ENCODE measurements at places on chromosomes 3 and 15.

- DNase-seq: no peak
Measured at GRCh38 chr15:69767191-69767590, 314.6 kb downstream of the RPLP1 start.

- DNase-seq: no peak
Measured at GRCh38 chr15:92833106-92833433, 67.1 kb upstream of the CHD2 start.

DNA sequence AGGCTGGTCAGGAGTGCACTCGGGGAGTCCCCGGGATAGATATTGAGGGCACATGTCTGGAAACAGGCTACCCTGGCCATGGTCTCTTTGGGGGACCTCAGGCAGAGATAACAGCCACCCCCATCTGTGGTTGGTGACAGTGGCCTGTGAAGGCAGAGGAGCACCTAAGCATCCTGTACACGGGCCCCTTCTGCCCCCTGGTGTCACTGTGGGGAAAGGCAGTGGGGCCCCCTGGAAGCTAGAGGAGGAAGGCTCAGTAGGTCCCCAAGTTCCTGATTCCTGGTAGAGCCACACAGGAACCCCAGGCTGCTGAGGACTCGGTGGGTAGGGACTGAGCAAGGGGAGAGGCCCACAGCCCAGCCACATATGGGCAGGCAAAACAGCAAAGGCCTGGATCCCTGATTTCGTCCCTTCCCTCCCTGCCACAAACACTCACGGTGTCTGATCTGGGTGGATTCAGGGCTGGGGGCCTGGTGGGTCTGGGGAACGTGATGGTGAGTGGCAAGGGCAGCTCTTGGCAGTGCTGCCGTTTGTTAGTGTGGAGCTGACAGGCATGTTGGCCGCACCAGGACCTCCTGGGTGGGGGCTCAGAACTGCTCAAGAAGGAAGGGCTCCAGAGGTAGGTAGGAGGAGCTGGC, 14.1 kb upstream of the CXCR6 start:
- peak; percentile 27 for DNase-seq

GRCh38 chr15:36525430-36525829, 54.0 kb upstream of the CDIN1 start:
- DNase-seq: no peak

DNA sequence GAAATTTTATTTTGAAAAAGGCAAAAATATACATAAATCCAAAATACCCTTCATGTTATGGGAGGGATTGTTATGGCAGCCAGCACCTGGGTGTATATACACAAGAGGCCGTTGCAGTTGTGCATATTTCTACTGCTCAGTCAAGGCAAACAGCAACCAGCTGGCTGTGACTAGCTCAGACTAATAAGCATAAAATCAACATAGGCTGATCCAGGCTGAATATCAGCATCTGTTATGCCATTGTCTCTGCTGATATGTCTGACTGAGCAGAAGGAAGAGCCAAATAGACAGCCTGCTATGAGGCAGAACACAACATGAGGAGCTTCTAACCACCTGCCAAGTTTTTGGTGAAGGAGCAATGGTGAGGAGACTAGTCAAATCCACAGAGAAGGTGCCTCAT, 457.5 kb upstream of the ALCAM start:
- DNase-seq: no peak

All from stimulated activated CD8-positive, alpha-beta memory T cell treated with anti-CD3 and anti-CD28 coated beads, Interleukin-2, amount 100 ng/mL, for 1 hour (primary cell).